ENCODE measurements at places on chromosomes 12 and 14. TPM values are rescaled to one million over a fixed set of nuclear protein-coding genes. Genes with fewer than 3 reads are reported as not detected.

DNA sequence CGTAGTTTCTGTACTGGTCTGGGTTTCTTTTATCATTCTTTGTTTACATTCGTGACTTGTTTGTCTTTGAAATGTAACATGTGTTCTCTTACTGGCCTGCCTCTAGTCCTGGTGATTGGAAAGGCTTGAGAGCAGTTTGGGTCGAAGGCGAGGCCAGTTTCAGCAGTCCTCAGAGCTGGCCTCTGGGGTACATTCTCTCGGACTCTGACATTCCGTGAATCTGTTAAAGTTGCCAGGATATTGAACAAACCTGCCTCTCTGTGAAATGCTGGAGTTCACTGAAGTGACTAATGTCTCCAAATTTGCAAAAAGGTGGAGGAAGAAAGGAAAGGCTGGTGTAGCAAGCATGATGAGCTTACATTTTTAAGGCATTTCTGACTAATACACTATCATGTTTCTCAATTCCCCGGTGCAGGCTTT, 1.5 kb downstream of the PLEKHA5 start:
- H3K27me3 ChIP-seq: no peaks in the 10 kb centered on the region
- peak overlapping the region; percentile 92 for H3K27ac ChIP-seq
- H3K4me3 ChIP-seq: peak overlapping the region; percentile 85
- DNase-seq: no peak
- peaks cover 4% of the 10 kb centered on the region for H3K4me1 ChIP-seq

- no peak for DNase-seq
- no peak overlapping the region for H3K27ac ChIP-seq
- no peaks in the 10 kb centered on the region for H3K4me1 ChIP-seq
- H3K36me3 ChIP-seq: no peaks in the 10 kb centered on the region
- no peak overlapping the region for H3K4me3 ChIP-seq
- H3K27me3 ChIP-seq: peaks cover 6% of the 10 kb centered on the region
These were observed 227.0 kb downstream of the ANO2 start for GRCh38 chr12:5718073-5718472.

- H3K27ac ChIP-seq: no peak overlapping the region
- no peak for DNase-seq
- H3K4me3 ChIP-seq: no peak overlapping the region
- H3K4me1 ChIP-seq: no peaks in the 10 kb centered on the region
- H3K27me3 ChIP-seq: no peaks in the 10 kb centered on the region
These were observed 69.6 kb upstream of the RD3L start for GRCh38 chr14:104011824-104012517.

DNA sequence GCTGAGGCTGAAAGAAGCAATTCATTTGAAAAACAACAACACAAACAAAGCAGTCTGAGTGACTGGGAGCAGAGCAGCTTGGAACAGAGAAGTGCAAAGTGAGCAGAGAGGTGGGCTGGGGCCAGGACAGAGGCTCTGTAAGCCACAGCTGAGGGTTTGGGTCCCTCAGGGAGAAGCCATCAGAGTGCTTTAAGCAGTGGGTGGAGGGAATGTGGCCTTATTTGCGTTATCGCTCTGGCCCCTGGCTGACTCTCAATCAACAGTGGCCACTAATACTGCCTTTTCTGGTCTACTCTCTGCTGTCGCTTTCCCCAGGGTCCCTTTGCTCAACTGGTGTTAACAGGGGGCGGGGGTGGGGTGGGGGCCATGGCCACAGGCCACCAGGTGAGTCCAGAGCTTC, 44.2 kb downstream of the IRF2BPL start:
- no peaks in the 10 kb centered on the region for H3K36me3 ChIP-seq
- peaks cover 28% of the 10 kb centered on the region for H3K4me1 ChIP-seq
- DNase-seq: peak; percentile 68
- no peak overlapping the region for H3K27ac ChIP-seq

- H3K36me3 ChIP-seq: no peaks in the 10 kb centered on the region
- H3K4me1 ChIP-seq: no peaks in the 10 kb centered on the region
- H3K27ac ChIP-seq: no peak overlapping the region
- H3K27me3 ChIP-seq: no peaks in the 10 kb centered on the region
- DNase-seq: no peak
- H3K4me3 ChIP-seq: no peak overlapping the region
These were observed 169.7 kb downstream of the MYRFL start for GRCh38 chr12:69994724-69995173.

- peaks cover 10% of the 10 kb centered on the region for H3K36me3 ChIP-seq
- H3K27ac ChIP-seq: peak overlapping the region; percentile 62
- DNase-seq: no peak
- peaks cover 28% of the 10 kb centered on the region for H3K27me3 ChIP-seq
- H3K4me1 ChIP-seq: peaks cover 13% of the 10 kb centered on the region
These were observed 747 bp upstream of the DACT1 start for GRCh38 chr14:58637040-58637390.

DNA sequence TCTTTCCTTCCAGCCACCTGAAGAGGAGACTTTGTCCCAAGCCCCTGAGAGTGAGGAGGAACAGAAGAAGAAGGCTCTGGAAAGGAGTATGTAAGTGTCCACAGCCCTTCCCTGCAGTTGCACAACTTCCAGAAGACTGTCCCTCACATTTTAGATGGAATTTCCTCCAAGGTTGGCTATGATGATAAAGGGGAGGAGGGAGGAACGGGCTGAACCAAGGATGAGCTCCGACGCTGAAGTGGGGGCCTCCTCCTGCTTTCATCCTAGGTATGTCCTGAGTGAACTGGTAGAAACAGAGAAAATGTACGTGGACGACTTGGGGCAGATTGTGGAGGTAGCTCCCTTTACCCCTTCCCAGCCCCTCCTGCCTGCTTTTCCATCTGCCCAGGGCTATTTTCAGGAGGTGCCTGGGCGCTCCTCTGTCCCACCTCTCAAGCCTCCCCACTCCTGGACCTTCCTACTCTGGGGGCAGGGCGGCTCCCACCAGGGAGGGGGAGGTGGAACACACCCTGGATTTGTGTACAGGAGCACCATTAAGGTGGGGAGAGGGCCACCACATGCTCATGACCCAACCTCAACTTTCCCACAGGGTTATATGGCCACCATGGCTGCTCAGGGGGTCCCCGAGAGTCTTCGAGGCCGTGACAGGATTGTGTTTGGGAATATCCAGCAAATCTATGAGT, 2.3 kb downstream of the ARHGEF25 start:
- H3K36me3 ChIP-seq: peaks cover 10% of the 10 kb centered on the region
- H3K4me1 ChIP-seq: no peaks in the 10 kb centered on the region
- H3K4me3 ChIP-seq: no peak overlapping the region
- H3K27ac ChIP-seq: no peak overlapping the region
- H3K27me3 ChIP-seq: peaks cover 53% of the 10 kb centered on the region
- DNase-seq: no peak

- DNase-seq: no peak
- no peaks in the 10 kb centered on the region for H3K4me1 ChIP-seq
- H3K4me3 ChIP-seq: no peak overlapping the region
- H3K27me3 ChIP-seq: no peaks in the 10 kb centered on the region
- no peaks in the 10 kb centered on the region for H3K36me3 ChIP-seq
- no peak overlapping the region for H3K27ac ChIP-seq
These were observed 146.8 kb upstream of the DIO2 start for GRCh38 chr14:80358112-80358511.

DNA sequence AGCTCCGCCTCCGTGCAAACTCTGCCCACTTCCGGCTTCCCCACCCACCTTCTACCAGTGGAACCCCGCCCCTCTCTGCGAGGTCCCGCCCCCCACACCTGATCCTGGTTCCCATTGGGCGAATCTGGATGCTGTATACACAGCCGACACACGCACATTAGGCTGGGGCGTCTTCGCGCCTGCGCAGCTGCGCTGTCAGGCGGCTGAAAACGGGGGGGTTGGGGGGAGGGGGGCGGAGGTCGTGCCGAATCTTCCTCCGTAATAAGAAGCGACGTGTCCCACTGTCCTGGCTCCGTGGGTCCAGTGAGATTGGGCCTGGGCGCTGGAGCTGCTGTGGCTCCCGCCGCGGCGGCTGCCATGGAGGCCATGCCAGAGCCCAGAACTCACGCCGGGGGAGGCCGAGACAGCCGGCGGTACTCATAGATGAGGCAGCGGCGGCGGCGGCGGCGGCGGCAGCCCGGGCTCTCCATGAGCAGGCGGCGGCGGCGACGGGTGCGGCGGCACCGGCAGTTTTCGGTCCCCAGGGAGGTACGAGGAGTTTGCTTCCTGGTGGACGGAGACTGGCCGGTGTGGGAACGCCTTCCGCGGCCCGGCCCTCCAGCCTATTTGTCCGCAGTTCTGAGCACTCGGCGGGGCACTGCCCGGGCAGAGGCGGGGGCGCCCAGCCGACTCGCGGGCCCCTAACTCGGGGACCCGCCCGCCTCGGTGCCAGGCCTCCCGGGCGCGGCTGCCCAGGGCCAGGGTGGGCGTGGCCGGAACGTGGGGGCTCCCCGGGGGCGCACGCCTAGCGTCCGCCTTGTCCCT, 64.5 kb downstream of the KLHL28 start:
- peak overlapping the region; percentile 89 for H3K4me3 ChIP-seq
- H3K4me1 ChIP-seq: peaks cover 3% of the 10 kb centered on the region
- peak overlapping the region; percentile 87 for H3K27ac ChIP-seq

GRCh38 chr14:48628870-48629269, 953.5 kb upstream of the MDGA2 start:
- no peak overlapping the region for H3K27ac ChIP-seq
- no peaks in the 10 kb centered on the region for H3K4me1 ChIP-seq
- H3K4me3 ChIP-seq: no peak overlapping the region
- no peaks in the 10 kb centered on the region for H3K36me3 ChIP-seq

- H3K4me1 ChIP-seq: no peaks in the 10 kb centered on the region
- H3K4me3 ChIP-seq: no peak overlapping the region
- H3K27me3 ChIP-seq: no peaks in the 10 kb centered on the region
- no peak overlapping the region for H3K27ac ChIP-seq
- no peak for DNase-seq
These were observed 144.0 kb upstream of the KRR1 start for GRCh38 chr12:75655315-75655806.

Gene CCDC38
- 0.35 TPM for total RNA-seq

- no peaks in the 10 kb centered on the region for H3K27me3 ChIP-seq
- H3K36me3 ChIP-seq: peaks cover 77% of the 10 kb centered on the region
- H3K4me3 ChIP-seq: no peak overlapping the region
- no peaks in the 10 kb centered on the region for H3K4me1 ChIP-seq
- no peak for DNase-seq
These were observed 61.0 kb downstream of the NT5DC3 start for GRCh38 chr12:103780093-103780440.
